ENCODE measurements at places on chromosomes 4 and X. TPM values are rescaled to one million over a fixed set of nuclear protein-coding genes. Genes with fewer than 3 reads are reported as not detected.
A peak's percentile ranks its signal among the peaks of the same experiment; 100 is the strongest.

DNA sequence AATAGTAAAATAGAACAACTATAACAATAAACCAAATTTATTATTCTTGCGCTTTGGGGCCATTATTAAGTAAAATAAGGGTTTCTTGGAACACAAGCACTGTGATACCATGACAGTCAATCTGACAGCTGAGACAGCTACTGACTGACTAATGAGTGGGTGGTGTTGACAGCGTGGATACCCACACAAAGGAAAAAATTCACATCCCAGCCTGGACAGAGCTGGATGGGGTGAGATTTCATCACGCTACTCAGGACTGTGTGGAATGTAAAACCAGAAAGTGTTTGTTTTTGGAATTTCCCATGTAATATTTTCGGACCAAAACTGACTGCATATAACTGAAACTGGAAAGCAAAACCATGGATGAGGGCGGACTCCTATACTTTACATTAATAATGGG lies 48.8 kb downstream of the IGFBP7 start:
- DNase-seq = no peak

GRCh38 chr4:4455210-4455865 lies 68.4 kb downstream of the NSG1 start:
- DNase-seq = no peak

DNA sequence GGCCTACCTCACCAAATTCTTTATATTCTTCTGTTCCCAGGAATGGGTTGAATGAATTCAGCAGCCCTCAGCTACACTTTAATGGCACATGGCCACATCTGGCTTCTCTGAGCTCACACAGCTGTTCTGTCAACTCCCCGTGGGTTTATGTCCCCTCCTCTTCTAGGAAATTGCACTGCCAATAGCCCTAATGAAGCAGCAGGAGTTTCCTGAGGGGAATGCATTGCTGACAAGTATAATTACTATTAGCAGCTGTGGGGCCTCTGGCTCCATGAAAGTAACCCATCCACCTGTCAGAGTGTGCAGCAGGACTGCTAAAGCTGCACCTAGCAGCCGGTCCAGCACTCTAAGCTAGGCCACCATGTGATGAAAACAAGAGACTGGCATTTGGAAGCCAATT lies 50.3 kb downstream of the FTHL17 start:
- DNase-seq = no peak

DNA sequence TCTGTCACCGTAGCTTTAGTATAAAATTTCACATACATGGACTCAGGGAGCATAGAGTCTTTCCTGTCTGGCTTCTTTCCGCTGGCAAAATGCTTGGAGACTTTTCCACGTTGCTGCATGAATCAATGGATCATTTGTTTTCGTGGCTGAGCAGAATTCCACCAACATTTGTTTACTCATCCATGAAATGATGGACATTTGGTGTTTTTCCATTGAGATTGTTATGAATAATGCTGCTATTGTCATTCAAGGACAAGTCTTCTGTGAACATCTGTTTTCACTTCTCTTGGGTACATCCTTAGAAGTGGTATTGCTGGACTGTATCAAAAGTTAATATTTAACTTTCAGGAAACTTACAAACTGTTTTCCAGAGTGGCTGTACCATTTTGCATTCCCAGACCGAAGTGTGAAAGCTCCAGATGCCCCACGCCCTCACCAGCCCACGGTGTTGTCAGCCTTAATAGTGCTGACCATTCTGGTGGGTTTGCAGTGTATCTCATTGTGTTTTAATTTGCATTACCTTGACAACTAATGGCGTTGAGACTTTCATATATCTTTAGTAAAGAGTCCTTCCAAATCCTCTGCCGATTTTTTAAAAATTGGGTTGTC lies 5.8 kb upstream of the TMEM271 start:
- DNase-seq = no peak

- peak; percentile 64 for DNase-seq
Observed at GRCh38 chrX:119190091-119190681, 45.9 kb upstream of the PGRMC1 start.

- DNase-seq = no peak
Observed at GRCh38 chr4:185878633-185879032, 66.6 kb upstream of the SORBS2 start.

The CSN1S1 gene
- not detected for polyA plus RNA-seq

Data from psoas muscle (tissue), 8 donors.